Activated T-helper 1 cell treated with anti-CD3 and anti-CD28 coated beads, Interleukin-2, amount 50 U/mL, for 16 hours (primary cell): ENCODE measurements at places on chromosomes 1 and 21.

DNA sequence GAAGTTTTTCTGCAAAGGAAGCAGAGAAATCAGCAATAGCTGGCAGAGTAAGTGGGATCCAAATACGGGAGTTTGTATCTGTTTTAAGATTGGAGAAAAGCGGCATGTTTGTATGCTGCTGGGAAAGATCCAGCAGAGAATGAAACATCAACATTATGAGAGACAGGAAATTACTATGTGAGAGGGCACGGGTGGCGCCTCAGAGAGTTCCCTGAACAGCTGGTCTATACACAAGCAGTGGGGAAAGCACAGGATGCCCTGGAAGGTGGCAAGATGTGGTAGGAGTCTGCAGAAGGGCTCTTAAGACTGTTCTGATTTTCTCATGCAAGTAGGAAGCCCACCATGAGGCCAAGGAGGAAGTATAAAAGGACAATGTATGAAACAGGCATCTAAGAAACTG is 130.4 kb downstream of the RERE start:
- DNase-seq: no peak

DNA sequence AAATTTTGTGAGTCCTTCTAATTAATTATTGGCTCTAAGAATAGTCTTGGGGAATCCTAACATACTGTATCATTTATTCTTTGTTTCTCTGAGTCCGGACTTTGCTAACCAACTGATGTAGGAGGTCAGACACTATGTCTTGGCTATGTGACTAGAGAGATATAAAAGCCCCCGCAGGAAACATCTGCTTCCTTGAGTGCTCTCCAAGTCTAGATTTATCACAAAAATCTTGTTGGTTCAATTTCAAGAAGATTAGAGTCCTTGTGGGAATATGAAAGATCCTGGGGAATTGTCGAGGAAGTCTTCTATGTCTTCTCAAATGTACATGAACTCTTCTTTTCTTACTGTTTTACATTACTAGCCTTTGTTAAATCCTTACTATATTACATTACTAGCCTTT is 1712.5 kb downstream of the NCAM2 start:
- DNase-seq: no peak

- DNase-seq: no peak
Measured at GRCh38 chr1:229272164-229273158, 1.6 kb downstream of the RAB4A start.

GRCh38 chr1:246165826-246166709 is 341.0 kb downstream of the SMYD3 start:
- no peak for DNase-seq

GRCh38 chr1:172180501-172181285 is 239.8 kb upstream of the C1orf105 start:
- DNase-seq: peak; percentile 5

- DNase-seq: no peak
Measured at GRCh38 chr1:91278754-91279153, 125.9 kb downstream of the HFM1 start.

- no peak for DNase-seq
Measured at GRCh38 chr1:115218699-115219098, 119.3 kb downstream of the NGF start.

DNA sequence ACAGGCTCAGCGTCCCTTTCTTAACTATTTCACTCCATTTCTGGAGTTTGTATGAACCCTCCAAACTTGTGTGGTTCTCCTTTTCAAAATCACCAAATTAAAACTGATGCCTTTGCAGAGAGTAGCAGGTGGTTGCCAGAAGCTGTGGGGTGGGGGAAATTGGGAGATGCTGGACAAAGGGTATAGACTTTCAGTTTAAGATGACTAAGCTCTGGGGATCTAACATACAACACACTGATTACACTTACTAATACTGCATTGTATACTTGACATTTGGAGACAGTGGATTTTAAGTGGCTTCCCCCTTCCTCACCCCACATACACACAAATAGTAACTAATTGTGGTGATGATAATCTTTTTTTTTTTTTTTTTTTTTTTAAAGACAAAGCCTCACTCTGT is 11.1 kb upstream of the SCYL3 start:
- no peak for DNase-seq

- no peak for DNase-seq
Measured at GRCh38 chr1:239178961-239179360, 207.4 kb upstream of the CHRM3 start.

DNA sequence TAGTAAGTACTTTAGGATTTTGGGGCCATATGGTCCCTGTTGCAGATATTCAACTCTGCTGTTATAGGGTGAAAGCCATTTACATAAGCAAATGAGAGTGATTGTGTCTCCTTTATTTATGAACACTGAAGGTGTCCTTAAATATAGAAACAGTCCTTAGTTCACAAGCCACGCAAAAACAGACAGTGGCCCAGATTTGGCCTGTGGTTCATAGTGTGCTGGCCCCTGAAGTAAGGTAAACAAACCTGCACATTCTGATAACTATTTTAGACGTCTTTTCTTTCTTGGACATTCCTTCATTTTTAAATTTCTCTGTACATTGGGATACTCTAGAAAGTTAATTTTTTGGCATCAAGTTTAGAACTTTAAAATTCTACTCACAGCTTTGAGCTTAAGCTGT is 23.5 kb downstream of the RAP1A start:
- DNase-seq: no peak

DNA sequence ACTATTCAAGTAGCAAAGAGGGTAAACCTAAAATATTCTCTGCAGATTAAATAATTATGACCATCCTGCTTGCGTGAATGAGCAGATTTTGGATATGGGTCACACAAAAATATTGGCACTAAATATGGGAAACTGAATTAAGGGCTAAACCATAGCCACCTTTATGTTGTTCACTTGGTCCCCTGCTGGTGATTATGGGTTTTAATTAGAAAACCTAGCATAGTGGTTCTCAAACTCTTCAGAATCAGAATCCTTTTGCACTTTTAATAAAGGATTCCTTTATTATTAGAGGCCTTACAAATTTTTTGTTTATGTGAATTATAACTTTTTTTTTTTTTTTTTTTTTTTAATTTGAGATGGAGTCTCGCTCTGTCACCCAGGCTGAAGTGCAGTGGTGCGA is 38.5 kb upstream of the ZNHIT6 start:
- DNase-seq: no peak

DNA sequence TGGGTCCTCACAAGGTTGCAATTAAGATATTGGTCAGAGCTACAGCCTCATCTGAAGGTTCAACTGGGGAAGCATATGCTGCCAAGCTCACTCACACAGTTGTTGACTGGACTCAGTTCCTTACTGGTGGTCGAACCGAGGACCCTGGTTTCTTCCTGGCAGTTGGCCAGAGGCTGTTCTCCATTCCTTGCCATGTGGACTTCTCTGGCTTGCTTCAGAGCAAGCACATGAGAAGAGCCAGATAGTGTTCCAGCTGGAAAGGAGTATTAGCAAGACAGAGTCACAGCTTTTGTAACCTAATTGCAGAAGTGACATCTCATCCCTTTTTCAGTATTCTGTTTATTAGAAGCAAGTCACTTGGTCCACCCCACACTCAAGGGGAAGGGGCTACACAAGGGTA is 23.6 kb downstream of the POU2F1 start:
- no peak for DNase-seq

DNA sequence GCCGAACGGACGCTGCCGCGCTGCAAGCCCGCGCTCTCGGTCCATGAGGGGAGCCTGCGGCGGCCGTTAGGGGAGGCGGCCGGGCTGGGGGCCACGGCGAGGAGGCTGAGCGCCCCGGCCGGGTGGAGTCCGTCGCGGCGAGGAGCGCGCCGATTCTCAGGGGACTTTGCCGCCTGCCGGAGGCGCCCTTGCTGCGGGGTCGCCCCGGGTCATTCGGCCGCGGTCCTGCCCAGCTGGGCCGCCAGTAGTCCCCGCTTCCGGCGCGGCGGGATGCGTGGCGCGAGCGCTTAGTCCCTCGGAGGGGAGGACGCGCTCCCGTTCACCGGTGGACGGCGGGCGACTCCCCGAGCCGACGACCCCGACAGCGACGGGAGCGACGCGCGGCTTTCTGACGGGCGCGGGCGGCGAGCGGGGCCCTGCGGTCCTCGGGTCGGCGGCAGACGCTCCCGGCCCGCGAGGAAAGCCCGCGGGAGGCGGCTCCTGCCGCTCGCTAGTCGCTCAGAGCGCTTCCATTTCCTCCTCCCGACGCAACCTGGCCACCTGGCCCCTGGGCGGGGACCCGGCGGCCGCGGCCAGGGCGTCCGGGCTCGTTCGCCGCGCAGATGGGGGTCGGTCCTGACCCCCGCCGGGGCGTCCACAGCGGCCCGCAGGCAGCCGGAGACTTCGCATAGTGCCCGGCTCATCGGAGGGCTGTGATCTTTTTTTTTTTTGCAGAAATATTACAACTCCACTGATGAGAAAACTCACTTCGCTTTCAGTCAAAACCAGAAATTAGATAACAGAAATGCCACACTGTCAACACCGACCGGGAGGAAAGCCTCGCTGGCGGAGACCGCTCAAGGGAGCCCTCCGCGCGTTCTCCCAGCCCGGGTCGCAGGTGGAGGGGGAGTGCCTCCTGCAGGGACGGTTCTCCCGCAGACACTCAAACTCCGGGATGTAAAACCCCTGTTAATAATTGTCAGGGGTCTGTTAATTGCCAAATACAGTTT is 641 bp upstream of the ZBTB21 start:
- DNase-seq: no peak

DNA sequence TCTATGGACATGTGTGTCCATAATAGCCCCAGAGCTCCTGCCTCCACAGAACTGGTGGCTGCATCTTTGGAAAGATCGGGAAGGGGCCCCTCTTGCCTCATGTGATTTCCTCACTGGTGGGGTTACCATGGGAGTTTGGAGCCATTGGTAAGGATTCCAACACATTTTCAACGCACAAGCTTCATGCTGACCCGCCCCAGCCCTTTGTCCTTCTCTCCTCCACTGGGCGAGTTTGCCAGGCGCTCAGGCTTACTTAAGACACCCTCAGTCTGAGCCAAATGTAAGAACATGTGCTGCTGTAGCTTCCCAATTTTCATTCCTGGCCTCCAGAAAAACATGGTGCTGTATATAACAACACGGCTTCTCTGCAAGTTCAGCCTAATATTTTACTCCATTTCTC is 72.4 kb downstream of the ATP5PO start:
- no peak for DNase-seq

GRCh38 chr1:63984257-63984929 is 210.6 kb downstream of the ROR1 start:
- no peak for DNase-seq

DNA sequence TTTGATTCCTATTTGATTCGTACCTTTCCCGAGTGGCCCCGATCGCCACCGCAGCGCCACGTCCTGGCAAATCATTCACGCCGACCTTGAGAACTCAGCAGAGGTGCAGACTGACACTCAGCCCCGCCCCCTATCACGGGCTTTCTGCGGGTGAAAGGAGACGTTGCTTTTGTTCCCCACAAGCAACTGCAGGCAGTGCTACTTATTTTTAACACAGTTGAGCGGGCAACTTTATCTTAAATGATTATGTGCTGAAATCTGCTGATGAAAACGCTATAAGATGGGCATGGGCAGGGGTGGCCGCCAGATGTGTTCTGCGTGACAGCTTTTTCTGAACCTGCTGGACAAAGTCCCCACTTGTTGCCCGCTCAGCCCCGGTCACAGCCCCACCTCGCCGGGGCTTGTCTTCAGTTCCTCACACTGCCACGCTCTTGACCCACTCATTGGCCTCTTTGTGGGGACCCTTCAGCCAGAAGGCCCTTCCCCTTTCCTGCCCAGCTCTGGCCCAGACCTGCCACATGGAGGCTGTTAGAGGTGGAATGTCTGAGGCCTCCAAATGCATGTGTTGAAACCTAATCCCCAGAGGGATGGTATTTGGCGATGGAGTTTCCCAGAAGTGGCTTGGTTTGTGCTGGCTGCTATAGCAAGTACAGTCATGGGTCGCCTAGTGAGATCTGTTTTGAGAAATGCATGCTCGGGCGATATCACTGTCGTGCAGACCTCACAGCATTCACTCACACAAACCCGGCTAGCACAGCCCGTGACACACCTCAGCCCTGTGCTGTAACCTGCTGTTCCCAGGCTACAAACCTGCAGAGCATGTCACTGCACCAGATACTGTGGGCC is 15.7 kb upstream of the PDXK start:
- DNase-seq: no peak

- no peak for DNase-seq
Measured at GRCh38 chr1:247111259-247111699, 7.1 kb upstream of the ZNF669 start.

DNA sequence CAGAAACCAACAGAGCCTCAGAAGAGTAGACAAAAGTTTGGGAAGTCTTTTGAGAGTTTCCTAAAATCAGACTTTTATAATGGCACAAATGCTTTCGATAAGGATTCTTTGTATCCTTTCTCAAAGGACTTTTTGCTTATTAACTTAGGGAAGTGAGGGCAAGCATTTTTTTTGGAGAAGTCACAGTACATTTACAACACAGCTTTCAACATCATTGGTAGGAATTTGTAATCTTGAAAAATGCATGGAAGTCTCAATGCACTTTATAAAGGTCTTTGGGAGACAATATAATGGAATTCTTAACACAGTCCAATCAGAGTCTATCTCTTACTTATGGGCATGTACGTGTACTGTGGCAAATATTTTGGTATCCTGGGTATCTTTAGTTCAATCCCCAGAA is 325.8 kb upstream of the NR5A2 start:
- DNase-seq: no peak

GRCh38 chr1:70204600-70204999 is 779 bp downstream of the LRRC40 start:
- DNase-seq: no peak

DNA sequence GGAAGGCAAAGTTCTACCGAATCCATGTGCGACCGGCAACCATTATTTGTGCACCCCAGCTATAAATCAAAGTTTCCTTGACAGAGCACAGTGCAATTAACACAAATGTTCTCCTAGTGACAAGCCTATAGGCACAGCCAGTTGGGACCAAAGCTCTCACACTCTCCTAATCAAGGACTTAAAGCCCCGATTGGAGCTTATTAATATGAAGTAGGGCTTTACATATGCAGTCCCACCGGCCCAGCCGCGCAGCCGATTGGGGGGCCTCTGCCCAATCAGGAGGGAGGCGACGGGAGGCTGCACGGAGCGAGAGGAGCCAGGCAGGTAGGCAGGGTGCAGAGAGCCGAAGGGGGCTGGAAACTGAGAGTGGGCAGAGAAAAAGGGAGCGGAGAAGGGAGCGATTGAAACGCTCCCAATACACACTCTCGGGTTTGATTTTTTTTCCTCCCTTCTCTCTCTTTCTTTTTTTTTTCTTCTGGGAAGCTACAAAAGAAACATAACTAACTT is at the start of gene ESRRG:
Gene ESRRG, minus strand, starts transcription at position 156 of the 507 bp plus-strand sequence. Its CDS starts 130 bp downstream, at position 26.
- no peak for DNase-seq

DNA sequence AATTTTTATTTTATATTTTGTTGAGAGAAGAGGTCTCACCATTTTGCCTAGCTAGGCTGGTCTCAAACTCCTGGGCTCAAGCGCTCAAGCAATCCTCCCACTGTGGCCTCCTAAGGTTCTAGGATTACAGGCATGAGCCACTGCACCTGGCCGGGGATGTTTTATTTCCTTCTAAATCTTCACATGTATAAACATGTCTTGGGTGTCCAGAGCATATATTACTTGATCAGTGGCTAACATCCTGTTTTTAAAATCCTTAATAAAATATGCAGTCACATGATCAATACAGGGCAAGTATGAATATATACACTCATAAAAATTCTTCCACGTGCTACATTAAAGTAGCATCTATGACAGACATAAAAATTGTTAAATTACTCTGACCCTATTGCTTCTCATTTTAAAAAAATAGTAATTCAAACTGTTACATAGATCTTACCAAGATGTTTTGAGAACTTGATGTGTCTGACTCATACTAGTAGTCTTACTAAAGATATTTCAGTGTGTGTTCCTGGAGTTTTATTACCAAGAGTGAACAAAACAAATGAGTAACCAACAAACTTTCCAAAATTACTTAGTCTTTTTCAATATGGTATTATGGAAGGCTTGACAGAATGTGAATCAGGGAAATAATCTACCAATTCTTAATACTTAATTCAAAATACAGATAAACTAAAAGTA is 222.5 kb downstream of the SLC45A1 start:
- DNase-seq: no peak
